ENCODE measurements at places on chromosomes 13 and 19. TPM values are rescaled to one million over a fixed set of nuclear protein-coding genes. Genes with fewer than 3 reads are reported as not detected.
A peak's percentile ranks its signal among the peaks of the same experiment; 100 is the strongest.

GRCh38 chr13:111031531-111031961, 83.6 kb upstream of the ARHGEF7 start:
- no peak for DNase-seq

- DNase-seq: peak; percentile 94
Observed at GRCh38 chr19:17348700-17349099, 11.3 kb downstream of the GTPBP3 start.

DNA sequence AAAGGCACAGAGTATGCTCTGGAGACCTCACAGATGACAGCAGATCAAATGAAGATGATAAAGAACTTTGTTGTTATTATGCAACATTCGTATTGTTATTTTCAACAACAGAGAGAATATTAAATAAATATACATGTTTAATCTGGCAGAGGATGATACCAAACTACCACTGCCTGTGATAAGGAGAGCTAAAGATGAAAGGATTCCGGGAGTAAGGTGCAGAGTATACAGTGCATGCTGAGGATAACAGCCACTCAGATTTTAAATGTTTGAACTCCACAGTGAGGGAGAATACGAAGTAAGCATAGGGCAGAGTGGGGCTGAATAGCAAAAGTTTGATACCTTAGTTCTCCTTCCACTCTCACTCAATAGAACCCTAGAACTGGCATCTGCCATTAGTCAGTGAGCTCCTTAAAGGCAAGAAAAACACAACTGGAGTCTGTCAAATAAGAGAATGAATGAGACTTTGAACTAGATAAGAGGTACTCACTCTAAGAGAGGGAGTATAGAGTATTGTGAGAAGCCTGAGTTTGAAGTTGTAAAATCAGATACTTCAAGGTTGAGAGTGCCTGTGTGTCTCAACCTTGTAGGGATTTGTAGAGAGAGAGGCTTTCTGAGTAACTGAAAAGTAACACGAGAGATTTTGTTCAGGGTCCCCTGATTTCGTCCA, 78.5 kb downstream of the STARD13 start:
- no peak for DNase-seq

GRCh38 chr19:11423164-11423790, 4.2 kb upstream of the RGL3 start:
- DNase-seq: no peak

DNA sequence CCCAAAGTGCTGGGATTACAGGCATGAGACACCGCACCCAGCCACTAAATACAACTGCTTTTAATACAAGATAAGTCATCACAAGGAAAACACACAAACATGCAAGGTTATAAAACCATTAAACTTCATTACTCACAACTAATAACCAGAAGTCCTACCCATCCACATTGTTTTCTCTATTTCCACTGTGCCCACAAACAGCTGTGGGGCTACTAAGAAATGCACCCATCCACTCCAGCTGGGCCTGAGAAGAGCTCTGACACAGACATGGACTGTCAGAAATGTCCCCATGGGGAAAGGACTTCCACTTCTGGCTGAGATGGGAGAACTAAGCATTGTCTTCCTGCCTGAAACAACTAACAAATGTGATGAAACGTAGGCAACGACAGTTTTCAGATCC, 17.2 kb downstream of the SAFB2 start:
- no peak for DNase-seq

- no peak for DNase-seq
Observed at GRCh38 chr19:10516064-10516385, 1.2 kb downstream of the S1PR5 start.

GRCh38 chr13:32783067-32783466, 196.8 kb downstream of the PDS5B start:
- DNase-seq: no peak

DNA sequence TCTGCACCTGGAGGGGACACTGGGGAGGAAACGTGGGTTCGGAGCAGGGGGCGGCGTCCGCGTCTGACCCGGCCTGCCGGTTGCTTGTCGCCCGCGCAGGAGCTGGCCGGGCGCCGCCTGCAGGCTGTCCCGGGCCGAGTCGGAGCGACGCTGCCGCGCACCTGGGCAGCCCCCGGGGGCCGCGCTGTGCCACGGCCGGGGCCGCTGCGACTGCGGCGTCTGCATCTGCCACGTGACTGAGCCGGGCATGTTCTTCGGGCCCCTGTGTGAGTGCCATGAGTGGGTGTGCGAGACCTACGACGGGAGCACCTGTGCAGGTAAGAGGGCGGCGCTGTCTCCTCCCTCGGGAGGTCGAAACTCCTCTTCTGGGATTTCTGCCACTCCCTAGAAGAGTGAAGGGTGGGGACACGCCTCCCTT, 1.3 kb downstream of the ITGBL1 start:
- DNase-seq: peak; percentile 14

DNA sequence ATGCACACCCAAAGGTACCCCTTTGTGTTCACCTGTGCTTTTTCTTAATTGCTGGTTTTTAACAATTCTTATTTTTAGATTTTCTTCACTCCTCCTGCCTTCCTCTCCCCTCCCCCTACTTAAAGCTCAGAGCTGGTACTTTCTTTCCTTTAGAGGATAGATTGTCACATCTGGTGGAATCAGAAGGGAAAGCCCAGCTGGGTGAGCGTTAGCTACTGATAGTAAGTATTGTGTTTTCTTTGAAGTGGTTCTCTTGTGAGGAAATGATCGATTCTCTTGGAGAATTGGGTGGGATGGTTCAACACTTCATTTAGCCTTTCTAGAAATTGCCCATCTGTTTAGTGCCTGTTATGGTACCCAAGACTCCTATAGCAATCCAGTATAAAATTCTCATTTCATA, 84.8 kb downstream of the FLT1 start:
- DNase-seq: no peak

DNA sequence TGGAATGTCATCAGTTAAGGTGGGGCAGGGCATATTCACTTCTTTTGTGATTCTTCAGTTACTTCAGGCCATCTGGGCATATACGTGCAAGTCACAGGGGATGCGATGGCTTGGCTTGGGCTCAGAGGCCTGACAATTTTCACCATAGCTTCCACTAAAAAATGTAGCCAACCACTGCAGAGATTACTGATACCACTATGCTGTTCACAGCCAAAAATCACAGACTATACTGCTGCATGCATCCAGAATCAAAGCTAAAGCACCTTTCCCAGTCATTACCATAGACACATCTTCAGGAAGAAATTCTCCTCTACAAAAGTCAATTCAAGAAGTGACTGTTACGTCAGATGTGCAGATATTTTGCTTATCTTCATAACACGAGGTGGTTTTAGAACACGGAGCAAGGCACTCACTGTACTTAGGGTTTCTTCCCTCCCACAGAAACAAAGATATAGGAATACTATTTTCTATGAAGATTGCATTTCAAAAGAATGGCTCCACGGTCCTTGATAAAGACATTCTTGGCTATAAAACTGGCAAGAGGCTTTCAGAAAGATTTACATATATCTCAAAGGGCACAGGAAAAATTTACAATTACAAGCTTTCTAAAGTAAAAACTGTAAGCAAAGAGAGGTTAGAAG, 1556.6 kb upstream of the PRR20A start:
- DNase-seq: no peak

GRCh38 chr19:29539670-29540069, 13.9 kb downstream of the VSTM2B start:
- no peak for DNase-seq

- DNase-seq: no peak
Observed at GRCh38 chr19:51627491-51628138, 2.6 kb downstream of the SIGLEC5 start.

DNA sequence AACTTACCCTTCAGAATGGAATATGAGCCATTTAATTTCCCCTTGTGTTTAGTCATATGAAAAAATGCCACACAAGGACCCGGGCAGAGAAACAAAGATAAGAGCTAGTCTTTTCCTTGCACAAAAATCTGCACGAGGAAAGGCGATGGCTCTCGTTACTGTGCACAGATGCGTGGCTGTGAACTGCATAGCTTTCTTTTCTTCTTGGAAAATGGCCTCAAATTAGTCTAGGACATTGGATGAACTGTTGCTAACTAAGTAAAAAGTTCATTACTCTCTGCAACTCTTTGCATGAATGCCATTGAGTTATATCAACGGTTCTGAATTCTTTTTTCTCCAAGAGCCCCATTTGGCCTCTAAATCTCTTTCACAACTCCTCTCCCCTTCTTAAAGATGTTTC, 125.2 kb downstream of the COG6 start:
- peak; percentile 50 for DNase-seq

- DNase-seq: no peak
Observed at GRCh38 chr19:14406645-14407401, 12.3 kb downstream of the DDX39A start.

- no peak for DNase-seq
Observed at GRCh38 chr19:13859361-13859880, 17.5 kb upstream of the NANOS3 start.

GRCh38 chr19:5103812-5104410, 135.0 kb downstream of the KDM4B start:
- DNase-seq: no peak

GRCh38 chr19:12555456-12555930, 4.2 kb upstream of the ZNF564 start:
- DNase-seq: peak; percentile 15

GRCh38 chr13:95038949-95039348, 262.3 kb downstream of the ABCC4 start:
- DNase-seq: no peak

The MCEMP1 gene
- 2.5 TPM for total RNA-seq

The CD22 gene
- total RNA-seq: 13.5 TPM

The ZNF99 gene
- 0.06 TPM for total RNA-seq

The C19orf33 gene
- 91.8 TPM for total RNA-seq

The HIPK4 gene
- total RNA-seq: 0.43 TPM

The ONECUT3 gene
- total RNA-seq: not detected

The TNFSF9 gene
- total RNA-seq: 10.1 TPM

The ZNF471 gene
- 14.4 TPM for total RNA-seq

The UBXN6 gene
- 113 TPM for total RNA-seq

The PSPN gene
- total RNA-seq: 1.5 TPM

The CNN1 gene
- 16.5 TPM for total RNA-seq

The ZNF134 gene
- total RNA-seq: 33.2 TPM

The SAMD4B gene
- 77.6 TPM for total RNA-seq

The C19orf81 gene
- total RNA-seq: not detected

The HNRNPA1L2 gene
- total RNA-seq: 7.2 TPM

The UBE2L5 gene
- total RNA-seq: not detected
